Naive thymus-derived CD8-positive, alpha-beta T cell (primary cell): ENCODE measurements at places on chromosomes 12 and 14. TPM values are rescaled to one million over a fixed set of nuclear protein-coding genes. Genes with fewer than 3 reads are reported as not detected.

OR11H12 gene
- not detected for total RNA-seq

GUCY2C gene
- total RNA-seq: not detected

DNA sequence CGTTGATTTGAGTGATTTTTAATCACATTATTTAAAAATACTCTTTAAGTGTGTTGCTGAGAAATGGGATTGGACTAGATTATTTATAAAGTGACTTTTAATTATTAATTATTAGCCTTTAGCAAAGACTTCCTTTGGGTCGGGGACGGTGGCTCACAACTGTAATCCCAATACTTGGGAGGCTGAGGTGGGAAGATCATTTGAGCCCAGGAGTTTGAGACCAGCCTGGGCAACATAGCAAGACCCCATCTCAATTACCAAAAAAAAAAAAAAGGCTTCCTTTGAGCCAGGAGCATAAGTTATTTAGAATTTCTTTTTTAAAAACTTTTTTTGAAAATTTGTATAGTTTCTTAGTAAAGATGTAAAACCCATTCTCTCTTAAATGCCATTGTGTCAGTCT, 8.8 kb downstream of the CHURC1 start:
- H3K4me3 ChIP-seq: no peak overlapping the region
- H3K27ac ChIP-seq: no peak overlapping the region
- DNase-seq: no peak
- H3K27me3 ChIP-seq: no peaks in the 10 kb centered on the region

DNA sequence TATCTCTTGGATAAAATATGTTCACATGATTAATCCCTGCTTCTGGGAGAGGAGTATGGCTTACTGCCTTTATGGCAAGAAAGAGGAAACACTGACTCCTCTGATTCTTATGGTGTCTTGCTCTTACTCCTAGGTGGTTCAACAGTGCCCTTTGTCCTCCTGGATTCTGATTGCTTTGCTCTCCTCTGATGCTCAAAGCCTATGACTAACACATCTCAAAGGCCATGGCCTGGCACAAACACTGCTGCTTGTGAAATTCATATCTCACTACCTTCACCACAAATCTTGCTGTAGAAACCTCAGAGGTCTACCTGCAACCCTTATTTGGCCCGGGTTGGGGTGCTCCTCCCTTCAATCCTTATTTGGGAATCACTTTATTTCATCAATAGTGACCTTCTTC, 217.2 kb downstream of the C12orf50 start:
- no peaks in the 10 kb centered on the region for H3K36me3 ChIP-seq
- no peaks in the 10 kb centered on the region for H3K27me3 ChIP-seq
- H3K27ac ChIP-seq: no peak overlapping the region
- no peak overlapping the region for H3K4me3 ChIP-seq
- no peaks in the 10 kb centered on the region for H3K4me1 ChIP-seq

DNA sequence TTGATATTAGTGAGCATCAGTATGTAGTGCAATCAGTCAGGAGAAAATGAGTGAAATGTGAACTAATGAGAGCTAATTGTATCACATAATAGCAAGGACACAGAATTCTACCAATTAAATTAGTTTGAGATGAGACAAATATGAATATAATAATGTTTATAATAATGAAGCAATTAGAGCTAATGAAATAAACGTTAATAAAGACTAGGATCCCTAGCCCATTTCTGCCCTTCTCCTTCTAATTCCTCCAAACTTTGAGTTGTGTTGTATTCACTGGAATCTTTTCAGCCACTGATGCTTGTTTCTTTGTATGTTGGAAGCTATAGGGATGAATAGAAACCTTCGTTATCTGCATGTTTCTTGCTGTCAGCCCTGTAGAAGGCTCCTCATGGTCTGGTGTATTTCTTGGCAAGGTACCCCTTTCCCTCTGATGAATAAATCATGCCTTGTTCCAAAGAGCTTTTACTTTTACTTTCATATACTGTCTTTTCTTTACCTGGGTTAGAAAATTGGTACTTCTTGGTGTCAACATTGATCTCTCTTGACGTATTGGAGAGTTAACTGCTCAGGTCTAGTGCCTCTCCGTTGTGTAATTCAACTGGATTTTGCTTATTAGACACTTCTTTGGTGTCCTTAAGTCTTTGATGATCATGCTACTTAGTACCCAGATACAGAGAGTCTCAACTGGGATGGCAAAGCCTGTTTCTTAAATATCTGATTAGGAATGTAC, 154.8 kb downstream of the PTCSC3 start:
- H3K4me1 ChIP-seq: no peaks in the 10 kb centered on the region
- DNase-seq: no peak
- H3K36me3 ChIP-seq: no peaks in the 10 kb centered on the region
- H3K27ac ChIP-seq: no peak overlapping the region
- peaks cover 1% of the 10 kb centered on the region for H3K27me3 ChIP-seq
- no peak overlapping the region for H3K4me3 ChIP-seq

GRCh38 chr14:24595073-24595808, 14.2 kb downstream of the GZMH start:
- H3K27me3 ChIP-seq: peaks cover 13% of the 10 kb centered on the region
- no peaks in the 10 kb centered on the region for H3K4me1 ChIP-seq
- H3K36me3 ChIP-seq: no peaks in the 10 kb centered on the region
- no peak overlapping the region for H3K27ac ChIP-seq

DNA sequence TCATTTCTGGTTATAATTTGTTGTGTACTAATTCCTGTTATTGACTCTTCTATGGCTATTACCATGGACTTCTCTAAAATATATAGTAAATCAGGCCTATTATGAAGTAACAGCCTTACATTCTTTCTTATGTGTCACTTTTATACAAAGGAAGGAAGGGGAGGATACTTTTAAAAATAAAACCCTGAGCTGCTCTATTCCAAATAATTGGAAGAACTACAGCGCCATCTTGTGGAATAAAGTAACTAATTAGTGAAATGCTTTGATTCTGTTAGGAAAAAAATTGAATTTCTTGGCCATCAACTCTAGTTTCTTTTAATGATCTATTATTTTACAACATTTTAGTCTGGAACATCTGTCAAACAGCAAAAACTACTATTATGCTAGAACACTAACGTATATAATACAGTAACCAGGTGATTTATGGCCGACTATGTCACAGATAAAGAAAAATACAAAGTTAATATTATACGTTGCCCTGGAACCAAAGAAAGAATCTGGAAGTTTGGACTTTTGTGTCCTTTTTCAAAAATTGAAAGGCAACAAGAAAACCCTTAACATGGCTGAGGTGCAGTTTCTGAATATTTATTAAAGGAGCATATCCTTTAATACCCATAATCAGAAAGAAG, 55.0 kb upstream of the NELL2 start:
- peak; percentile 78 for DNase-seq
- no peak overlapping the region for H3K27ac ChIP-seq
- H3K27me3 ChIP-seq: no peaks in the 10 kb centered on the region
- no peak overlapping the region for H3K4me3 ChIP-seq

DNA sequence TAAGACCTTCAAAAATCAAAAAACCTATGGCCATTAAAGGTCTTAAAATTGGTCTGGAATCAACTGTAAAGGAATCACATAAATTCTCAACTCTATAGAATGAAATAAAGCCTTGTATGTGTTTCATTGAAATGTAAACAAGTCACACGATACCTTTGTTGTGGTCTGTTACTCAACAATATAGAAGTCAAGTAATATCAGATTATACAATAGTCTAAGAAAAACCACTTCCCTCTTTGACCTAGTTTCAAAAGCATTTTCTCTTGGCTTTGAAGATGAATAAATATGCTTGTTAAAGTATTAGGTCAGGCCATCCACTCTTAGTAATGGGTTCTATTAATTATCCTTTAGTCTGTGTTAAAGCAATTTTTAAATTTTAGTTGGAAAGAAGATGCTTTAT, 79.8 kb upstream of the DIO2 start:
- no peak for DNase-seq
- peaks cover 1% of the 10 kb centered on the region for H3K27me3 ChIP-seq
- H3K4me3 ChIP-seq: no peak overlapping the region

- peaks cover 4% of the 10 kb centered on the region for H3K4me1 ChIP-seq
- H3K36me3 ChIP-seq: no peaks in the 10 kb centered on the region
- no peak for DNase-seq
Measured at GRCh38 chr12:26195641-26196420, 458 bp downstream of the SSPN start.

DNA sequence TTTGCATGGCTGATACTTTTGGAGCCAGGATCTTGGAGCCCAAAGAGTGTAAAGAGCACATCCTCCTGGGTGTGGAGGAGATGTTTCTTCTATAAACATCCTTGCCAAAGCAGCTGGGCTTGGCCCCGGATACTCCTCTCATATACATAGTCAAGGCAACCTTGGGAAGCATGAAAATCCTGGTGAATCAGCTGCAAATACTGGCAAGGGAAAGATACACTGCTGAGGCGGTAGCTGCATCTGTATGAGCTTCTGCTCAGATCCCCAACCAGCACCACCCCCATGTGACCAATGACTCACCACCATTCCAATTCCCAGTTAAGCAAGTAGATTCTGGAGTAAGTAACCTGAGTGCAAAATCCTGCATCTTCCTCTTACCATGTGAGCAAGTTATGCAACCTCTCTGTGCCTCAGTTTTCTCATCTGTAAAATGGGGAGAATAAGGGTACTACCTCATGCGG, 567.4 kb downstream of the MED13L start:
- no peak for DNase-seq
- no peaks in the 10 kb centered on the region for H3K4me1 ChIP-seq
- H3K27me3 ChIP-seq: peaks cover 12% of the 10 kb centered on the region
- H3K36me3 ChIP-seq: peaks cover 5% of the 10 kb centered on the region
- H3K4me3 ChIP-seq: no peak overlapping the region

DNA sequence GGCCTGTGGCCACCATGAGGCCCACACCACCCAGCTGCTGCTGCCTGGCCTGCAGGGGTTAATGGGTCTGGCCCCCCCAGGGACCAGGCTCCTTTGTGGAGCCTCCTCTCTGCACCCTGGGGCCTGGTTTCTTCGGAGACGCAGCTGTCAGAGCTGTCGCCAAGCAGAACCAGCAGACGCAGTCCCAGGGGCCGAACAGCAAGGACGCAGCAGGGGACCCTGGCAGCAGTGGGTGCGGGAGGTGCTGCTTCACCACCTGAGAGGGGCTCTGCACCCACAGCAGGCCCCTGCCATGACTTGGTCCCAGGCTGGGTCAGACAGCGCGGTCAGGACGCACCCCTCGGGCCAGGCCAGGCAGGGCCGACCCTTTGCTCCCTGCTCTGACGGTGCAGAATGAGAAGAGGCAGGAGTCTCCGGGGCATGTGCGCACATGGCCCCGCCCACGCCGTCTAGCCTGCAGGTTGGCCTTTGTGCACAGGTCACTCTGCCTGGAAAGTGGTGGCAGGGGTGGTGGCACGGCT, 30.5 kb downstream of the JAG2 start:
- no peaks in the 10 kb centered on the region for H3K36me3 ChIP-seq
- no peaks in the 10 kb centered on the region for H3K4me1 ChIP-seq
- no peak for DNase-seq
- peaks cover 3% of the 10 kb centered on the region for H3K27me3 ChIP-seq

GRCh38 chr14:76926521-76927251, 100.5 kb downstream of the LRRC74A start:
- H3K4me3 ChIP-seq: peak overlapping the region; percentile 77
- peak overlapping the region; percentile 79 for H3K27ac ChIP-seq
- peaks cover 78% of the 10 kb centered on the region for H3K4me1 ChIP-seq
- peak; percentile 83 for DNase-seq
- no peaks in the 10 kb centered on the region for H3K27me3 ChIP-seq
- no peaks in the 10 kb centered on the region for H3K36me3 ChIP-seq
